ENCODE measurements at places on chromosomes 1 and 21.

GRCh38 chr1:228283043-228283371, 75.2 kb downstream of the OBSCN start:
- H3K27me3 ChIP-seq = no peaks in the 10 kb centered on the region
- peaks cover 6% of the 10 kb centered on the region for H3K36me3 ChIP-seq
- H3K4me1 ChIP-seq = peaks cover 5% of the 10 kb centered on the region

DNA sequence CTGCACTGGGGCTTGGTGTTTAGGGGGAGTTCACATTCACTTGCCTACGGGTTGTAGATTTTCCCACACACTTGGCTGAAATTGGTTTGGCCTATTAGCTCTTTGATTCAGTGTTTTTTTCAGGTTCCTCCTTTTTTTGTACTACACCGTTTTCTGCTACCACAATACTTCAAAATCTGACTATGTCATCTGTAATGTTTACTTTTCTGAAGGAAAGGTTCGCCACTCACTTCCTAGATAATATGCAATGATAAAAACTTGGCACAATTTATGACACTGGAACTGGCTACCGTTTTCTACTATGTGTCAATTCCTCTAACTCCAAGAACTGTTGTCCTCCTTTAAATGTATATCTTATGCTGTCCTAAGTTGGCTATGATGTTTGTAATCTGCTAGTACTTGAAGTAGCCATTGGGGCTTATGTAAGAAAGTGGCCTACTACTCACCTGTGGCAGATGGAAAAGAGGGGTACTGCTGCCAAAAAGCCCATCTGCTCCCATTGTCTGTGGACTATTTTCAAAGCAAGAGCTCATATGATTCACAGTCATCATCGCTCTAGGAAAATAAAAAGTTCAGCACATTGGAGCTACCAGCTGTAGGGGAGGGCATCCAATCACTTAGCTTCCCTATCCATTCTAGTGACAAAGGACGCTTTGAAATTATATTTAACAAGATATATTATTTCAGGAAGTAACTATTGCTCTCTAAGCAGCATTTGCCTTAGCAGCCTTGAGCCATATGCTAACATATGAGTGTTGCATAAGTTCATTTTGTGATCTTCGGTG, 42.4 kb upstream of the BACH1 start:
- peaks cover 44% of the 10 kb centered on the region for H3K27me3 ChIP-seq
- H3K27ac ChIP-seq = no peak overlapping the region
- no peaks in the 10 kb centered on the region for H3K4me1 ChIP-seq

- H3K27ac ChIP-seq = peak within 1 kb of the TSS; percentile 93
- peaks cover 34% of the 10 kb centered on the region for H3K4me1 ChIP-seq
- DNase-seq = peak; percentile 85
- peaks cover 11% of the 10 kb centered on the region for H3K36me3 ChIP-seq
- peak within 1 kb of the TSS; percentile 92 for H3K4me3 ChIP-seq
Measured at GRCh38 chr1:110209715-110210603, at the start of gene KCNC4. KCNC4 (plus strand) TSS chr1:110210314; CDS start chr1:110211500, 1,186 bp downstream.

GRCh38 chr1:212612041-212612961, 3.7 kb downstream of the ATF3 start:
- no peak overlapping the region for H3K4me3 ChIP-seq
- H3K36me3 ChIP-seq = peaks cover 23% of the 10 kb centered on the region
- H3K27me3 ChIP-seq = peaks cover 32% of the 10 kb centered on the region

DNA sequence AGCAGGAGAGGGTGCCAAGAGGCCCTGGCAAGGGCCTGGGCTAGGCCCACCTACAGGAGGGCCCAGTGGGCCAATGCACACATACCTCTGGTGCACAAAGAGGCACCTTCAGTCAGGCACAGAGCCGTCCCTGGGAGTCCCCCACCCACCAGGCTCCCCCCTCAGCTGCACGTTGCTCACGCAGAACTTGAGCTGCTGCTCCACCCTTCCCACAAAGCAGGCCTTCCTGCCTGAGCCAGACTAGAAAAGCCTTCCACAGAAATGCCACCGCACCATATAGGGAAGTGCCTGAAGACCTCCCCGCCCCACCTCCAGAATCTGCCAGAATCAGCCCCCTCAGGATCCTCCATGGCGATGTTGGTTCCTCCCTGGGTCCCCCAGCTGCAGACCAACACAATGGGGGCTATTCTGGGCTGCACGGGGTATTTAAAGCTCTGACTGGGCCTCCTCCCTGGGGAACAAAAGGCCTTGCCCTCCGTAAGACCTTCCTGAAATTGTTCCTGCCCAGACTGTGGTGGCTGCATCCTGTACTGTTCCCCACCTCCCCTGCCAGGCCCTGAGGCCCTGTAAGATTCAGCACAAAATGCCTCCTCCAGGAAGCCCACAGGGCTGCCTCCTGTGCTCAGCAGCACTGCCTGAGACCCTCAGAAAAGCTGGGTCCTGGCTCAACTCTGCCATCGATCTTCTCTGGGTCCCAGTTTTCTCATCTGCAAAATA, 27.2 kb downstream of the HSPG2 start:
- peaks cover 2% of the 10 kb centered on the region for H3K36me3 ChIP-seq
- peaks cover 13% of the 10 kb centered on the region for H3K4me1 ChIP-seq
- peaks cover 8% of the 10 kb centered on the region for H3K27me3 ChIP-seq
- no peak overlapping the region for H3K4me3 ChIP-seq
- no peak overlapping the region for H3K27ac ChIP-seq

- no peak for DNase-seq
- H3K4me3 ChIP-seq = peak overlapping the region; percentile 99
- peaks cover 91% of the 10 kb centered on the region for H3K4me1 ChIP-seq
- H3K27me3 ChIP-seq = no peaks in the 10 kb centered on the region
- H3K36me3 ChIP-seq = peaks cover 92% of the 10 kb centered on the region
Measured at GRCh38 chr1:111193712-111194480, 6.5 kb downstream of the DENND2D start.

GRCh38 chr1:57131701-57132394, 166.0 kb upstream of the C8B start:
- no peaks in the 10 kb centered on the region for H3K27me3 ChIP-seq
- no peak for DNase-seq
- no peak overlapping the region for H3K4me3 ChIP-seq
- no peak overlapping the region for H3K27ac ChIP-seq
- no peaks in the 10 kb centered on the region for H3K4me1 ChIP-seq
- no peaks in the 10 kb centered on the region for H3K36me3 ChIP-seq

- H3K4me3 ChIP-seq = no peak overlapping the region
- H3K27ac ChIP-seq = no peak overlapping the region
- no peaks in the 10 kb centered on the region for H3K27me3 ChIP-seq
- H3K4me1 ChIP-seq = no peaks in the 10 kb centered on the region
- no peaks in the 10 kb centered on the region for H3K36me3 ChIP-seq
Measured at GRCh38 chr1:72670902-72671301, 388.6 kb upstream of the NEGR1 start.

DNA sequence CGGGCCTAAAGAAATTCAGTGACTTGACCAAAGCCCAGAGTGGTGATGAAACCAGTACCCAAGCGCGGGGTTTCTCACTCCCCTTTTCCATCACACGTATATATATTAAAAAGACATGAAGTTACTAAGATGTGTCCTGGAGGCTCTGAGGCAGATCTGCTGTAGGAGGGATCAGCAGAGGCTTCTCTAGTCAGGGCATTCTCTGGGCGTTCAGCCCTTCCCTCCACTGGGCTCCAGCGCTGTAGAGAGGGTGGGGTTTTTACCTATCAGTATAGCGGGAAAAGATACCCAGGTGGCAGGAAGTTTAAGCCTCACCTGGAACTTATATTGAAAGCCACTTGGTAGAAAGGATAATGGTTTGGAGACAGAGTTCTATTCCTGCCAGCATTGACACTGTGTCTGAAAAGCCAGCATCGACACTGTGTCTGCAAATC, 862 bp upstream of the PLEKHO1 start:
- DNase-seq = no peak
- H3K27me3 ChIP-seq = no peaks in the 10 kb centered on the region
- H3K36me3 ChIP-seq = peaks cover 16% of the 10 kb centered on the region
- peak overlapping the region; percentile 93 for H3K4me3 ChIP-seq

DNA sequence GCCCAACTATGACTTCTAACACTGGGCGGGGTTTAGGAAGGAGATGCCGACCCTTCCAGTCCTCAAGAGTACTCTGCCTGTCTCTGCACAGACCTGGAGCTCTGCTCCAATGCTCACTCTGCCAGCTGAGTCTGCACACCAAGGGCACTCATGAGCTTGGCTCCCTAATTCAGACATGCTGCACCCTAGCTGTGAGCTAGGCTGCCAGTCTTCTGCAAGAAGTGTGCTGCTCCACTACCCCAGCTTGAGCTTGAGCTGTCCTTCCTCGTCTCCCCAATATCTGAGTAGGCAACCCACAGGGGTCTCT, 13.2 kb downstream of the TP53BP2 start:
- H3K4me3 ChIP-seq = peak overlapping the region; percentile 53
- H3K4me1 ChIP-seq = peaks cover 14% of the 10 kb centered on the region
- H3K27ac ChIP-seq = peak overlapping the region; percentile 75
- H3K27me3 ChIP-seq = no peaks in the 10 kb centered on the region
- H3K36me3 ChIP-seq = peaks cover 2% of the 10 kb centered on the region

- H3K4me3 ChIP-seq = no peak overlapping the region
- no peak overlapping the region for H3K27ac ChIP-seq
- no peak for DNase-seq
Measured at GRCh38 chr21:32427958-32428623, 15.6 kb downstream of the EVA1C start.

- H3K4me3 ChIP-seq = no peak overlapping the region
- no peak for DNase-seq
- H3K4me1 ChIP-seq = no peaks in the 10 kb centered on the region
- H3K27me3 ChIP-seq = peaks cover 41% of the 10 kb centered on the region
- no peak overlapping the region for H3K27ac ChIP-seq
- no peaks in the 10 kb centered on the region for H3K36me3 ChIP-seq
Measured at GRCh38 chr21:41643246-41643966, 123.4 kb downstream of the RIPK4 start.

DNA sequence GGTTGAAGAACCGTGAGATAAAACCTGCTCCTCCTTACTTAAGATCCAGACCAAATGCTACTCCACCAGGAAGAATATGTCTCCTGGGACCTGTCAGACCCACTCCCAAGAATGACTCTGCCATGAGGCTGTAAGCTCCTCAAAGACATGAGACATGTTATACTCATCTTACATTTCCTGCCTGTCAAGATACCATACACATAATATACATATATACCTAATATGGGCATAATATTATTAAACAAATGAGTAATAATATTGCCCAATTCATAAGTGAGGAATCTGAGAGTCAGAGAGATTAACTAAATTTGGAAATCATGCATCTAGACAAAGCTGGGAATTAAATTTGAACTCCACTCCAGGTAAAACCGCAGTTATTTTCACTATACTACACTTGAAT, 634.9 kb downstream of the LMO4 start:
- no peaks in the 10 kb centered on the region for H3K36me3 ChIP-seq
- H3K4me1 ChIP-seq = no peaks in the 10 kb centered on the region
- H3K27me3 ChIP-seq = peaks cover 24% of the 10 kb centered on the region

DNA sequence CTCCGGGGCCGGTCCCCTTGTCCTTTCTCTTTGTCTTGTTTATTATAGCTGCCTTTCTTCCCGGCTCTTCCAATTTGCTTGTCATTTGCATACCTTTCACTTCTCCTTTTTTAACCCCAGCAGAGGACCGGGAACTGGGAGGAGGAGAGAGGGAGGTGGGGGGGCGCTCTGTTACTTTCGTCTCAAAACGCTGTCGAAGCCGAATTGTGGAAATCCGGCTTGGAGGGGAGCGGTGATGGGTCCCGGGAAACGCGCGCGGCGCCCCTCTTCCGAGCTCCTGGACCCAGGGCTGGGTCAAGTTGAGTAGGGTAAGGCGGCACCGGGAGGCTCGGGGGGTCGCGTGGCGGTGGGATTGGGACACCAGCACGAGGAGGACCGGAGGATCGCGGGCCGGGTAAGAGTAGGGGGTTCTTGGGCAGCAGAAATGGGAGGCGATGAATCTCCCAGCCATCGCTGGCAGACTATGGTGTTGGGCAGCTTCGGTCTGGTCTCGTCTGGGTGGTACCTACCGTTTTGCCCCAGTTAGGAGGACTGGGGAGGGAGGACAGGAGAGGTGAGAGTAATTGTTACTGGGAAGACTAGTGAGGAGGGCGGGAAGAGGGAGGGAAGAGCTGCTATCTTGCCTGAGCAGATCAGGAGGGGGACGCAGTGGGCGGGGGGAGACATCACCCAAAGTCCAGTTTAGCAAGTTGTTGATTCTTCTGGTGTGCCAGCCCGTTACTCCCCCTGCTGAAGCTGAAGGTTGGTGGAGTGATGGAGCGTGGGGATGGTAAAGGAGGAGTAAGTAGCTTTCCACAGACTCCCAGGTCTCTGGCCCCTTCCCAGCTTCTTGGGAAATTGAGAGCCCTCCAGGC, 1.5 kb downstream of the PROX1 start:
- peaks cover 27% of the 10 kb centered on the region for H3K4me1 ChIP-seq
- peak overlapping the region; percentile 74 for H3K4me3 ChIP-seq
- no peak for DNase-seq
- peaks cover 95% of the 10 kb centered on the region for H3K27me3 ChIP-seq

- no peaks in the 10 kb centered on the region for H3K36me3 ChIP-seq
- no peak for DNase-seq
- H3K27ac ChIP-seq = no peak overlapping the region
- no peak overlapping the region for H3K4me3 ChIP-seq
Measured at GRCh38 chr1:29948581-29948980, 712.3 kb downstream of the PTPRU start.

- H3K27me3 ChIP-seq = no peaks in the 10 kb centered on the region
- H3K4me1 ChIP-seq = peaks cover 6% of the 10 kb centered on the region
- no peak overlapping the region for H3K4me3 ChIP-seq
- no peak overlapping the region for H3K27ac ChIP-seq
- no peaks in the 10 kb centered on the region for H3K36me3 ChIP-seq
- DNase-seq = no peak
Measured at GRCh38 chr1:116492358-116492811, 78.4 kb downstream of the CD58 start.

DNA sequence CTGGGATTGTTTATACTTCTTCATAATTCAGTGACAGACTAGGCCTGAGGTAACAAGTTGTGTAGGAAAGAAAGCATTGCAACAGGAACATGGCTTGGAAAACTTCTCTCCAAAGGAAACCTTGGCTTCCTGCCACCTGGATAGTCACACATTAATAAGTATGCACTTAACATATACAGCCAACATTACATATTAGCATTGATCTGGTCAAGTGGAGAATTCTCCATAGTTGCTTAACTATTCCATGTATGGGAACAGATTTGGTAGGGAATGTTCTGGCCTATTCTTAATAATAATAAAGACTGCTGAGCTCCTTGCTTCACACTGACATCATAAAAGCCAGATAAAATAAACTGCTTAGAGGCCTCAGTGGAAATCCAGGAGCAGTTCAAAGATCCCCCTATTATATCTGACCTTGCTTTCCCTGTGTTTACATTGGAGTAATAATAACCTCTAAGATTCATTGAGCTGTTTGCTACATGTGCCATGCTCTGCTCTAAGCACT, 27.2 kb upstream of the NFIA start:
- H3K27ac ChIP-seq = no peak overlapping the region
- no peak overlapping the region for H3K4me3 ChIP-seq
- peaks cover 7% of the 10 kb centered on the region for H3K36me3 ChIP-seq
- H3K4me1 ChIP-seq = peaks cover 24% of the 10 kb centered on the region

DNA sequence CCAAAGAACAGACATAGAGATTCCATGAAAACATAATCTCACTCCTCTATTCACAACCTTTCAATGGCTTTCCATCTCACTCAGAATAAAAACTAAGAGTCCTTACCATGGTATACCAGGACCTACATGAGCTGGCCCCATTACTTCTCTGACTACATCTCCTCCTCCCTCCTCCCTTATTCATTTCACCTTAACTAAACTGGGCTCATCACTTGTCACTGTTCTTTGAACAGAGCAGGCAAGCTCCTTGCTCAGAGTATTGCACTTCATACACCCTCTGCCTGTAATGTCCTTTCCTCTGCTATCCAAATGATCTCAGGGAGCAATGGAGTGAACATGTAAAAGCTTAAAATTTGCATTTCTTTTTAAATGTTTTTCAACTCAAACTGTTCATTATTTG, 142.0 kb downstream of the MRPL39 start:
- peaks cover 10% of the 10 kb centered on the region for H3K4me1 ChIP-seq
- no peak overlapping the region for H3K27ac ChIP-seq
- H3K4me3 ChIP-seq = no peak overlapping the region
- no peaks in the 10 kb centered on the region for H3K36me3 ChIP-seq
- H3K27me3 ChIP-seq = no peaks in the 10 kb centered on the region
